Right lung (tissue), 10 donors: ENCODE measurements at places on chromosomes 7 and 10. TPM values are rescaled to one million over a fixed set of nuclear protein-coding genes. Genes with fewer than 3 reads are reported as not detected.

EPC1 gene
- 72.1 TPM for polyA plus RNA-seq

GRCh38 chr10:69747179-69747578 lies 54.5 kb upstream of the COL13A1 start:
- DNase-seq = no peak

GRCh38 chr10:387909-388660 lies 252.8 kb downstream of the ZMYND11 start:
- no peak for DNase-seq

- DNase-seq = no peak
Observed at GRCh38 chr10:49834201-49834600, 72.1 kb upstream of the OGDHL start.

DNA sequence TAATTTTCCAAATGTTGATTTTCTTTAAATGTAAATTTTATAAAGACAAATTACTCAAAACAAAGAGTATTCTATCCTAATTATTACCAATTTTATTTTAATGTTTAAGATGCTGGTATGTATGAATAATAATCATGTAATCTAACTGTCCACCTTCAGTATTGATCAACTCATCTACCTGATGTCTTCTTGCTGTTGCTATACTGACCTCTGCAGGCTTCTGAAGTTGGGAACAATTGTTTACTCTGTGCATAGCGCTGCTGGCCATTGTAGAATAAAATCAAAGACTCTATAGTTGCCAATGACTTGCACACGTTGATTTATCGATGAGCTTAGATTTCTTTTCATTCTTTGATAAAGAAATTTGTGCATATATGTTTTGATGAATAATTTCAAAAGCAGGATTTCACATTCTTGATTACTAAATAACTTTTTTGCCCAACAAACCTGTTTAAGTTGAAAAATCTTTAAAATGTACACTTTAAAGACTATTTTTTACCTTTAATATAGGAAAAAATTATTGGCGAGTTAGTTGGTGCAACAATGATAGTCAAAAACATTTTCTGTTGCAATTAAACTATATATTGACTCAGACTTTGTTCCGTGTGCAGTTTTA lies 282.3 kb downstream of the TFEC start:
- DNase-seq = no peak

GRCh38 chr7:115102738-115103137 lies 180.8 kb downstream of the MDFIC start:
- DNase-seq = no peak

CHAT gene
- not detected for polyA plus RNA-seq
